ENCODE measurements at places on chromosomes 2 and 18.
A peak's percentile ranks its signal among the peaks of the same experiment; 100 is the strongest.

DNA sequence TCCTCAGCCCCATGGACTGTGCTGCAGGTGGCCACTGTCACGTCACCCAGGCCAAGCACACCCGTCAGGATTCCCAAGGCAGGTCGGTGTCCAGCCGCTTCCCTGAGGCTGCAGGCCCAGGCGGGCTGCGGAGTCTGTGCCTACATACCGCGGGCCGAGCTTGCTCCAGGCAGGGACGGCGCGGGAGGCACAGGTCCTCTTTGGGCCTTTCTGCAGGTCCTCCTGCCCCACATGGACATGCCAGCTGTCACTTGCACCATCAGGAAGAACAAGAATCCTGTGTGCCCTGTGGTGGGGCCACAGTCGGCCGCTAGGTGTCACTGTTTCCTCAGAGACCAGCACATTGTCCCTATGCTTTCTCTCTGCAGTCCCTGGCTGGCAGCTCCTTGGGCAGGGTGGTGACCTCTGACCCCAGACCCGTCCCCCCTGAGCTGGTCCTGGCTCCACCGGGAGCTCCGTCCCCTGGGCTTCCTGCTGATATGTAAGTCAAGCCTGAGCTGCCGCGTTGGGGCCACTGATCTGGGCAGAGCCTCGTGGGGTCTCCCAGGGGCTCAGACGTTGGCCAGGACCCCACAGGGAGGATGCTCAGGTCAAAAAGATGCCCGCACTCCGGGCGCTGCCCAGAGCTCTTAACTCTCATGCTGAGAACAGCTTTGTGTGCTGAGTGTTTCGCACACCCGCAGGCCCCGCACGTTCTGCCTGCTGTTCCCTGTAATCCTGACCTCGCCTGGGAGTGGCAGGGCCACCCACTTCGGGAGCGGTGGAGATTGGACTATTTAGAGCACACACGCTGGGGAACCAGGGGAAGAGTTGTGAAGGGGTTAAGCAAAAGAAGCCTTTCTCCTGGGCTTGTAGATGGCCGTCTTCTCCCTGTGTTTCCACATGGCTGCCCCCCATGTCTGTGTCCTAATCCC is 17.3 kb upstream of the AGXT start:
- peak; percentile 48 for DNase-seq

GRCh38 chr2:194116861-194117260 is 1540.2 kb upstream of the SLC39A10 start:
- no peak for DNase-seq

DNA sequence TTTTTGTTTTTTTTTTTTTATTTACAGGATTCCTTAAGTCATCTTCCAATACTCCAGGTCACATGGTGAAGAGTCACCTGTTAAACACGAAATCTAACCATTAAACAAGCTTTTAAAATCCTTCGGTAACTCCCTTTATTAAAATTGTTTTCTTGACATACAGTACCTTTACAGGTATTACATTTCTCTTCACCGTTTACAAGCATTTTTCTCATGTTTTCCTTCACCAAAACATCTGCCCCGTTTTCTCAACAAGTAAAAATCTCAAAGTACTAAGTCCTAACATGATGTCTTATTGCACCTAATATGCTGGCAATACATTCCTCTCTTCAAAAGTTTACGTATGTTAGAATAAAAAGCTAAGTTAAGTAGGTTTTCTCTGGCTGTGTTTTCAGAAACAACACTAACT is 1.1 kb downstream of the PUM2 start:
- DNase-seq: peak; percentile 19

DNA sequence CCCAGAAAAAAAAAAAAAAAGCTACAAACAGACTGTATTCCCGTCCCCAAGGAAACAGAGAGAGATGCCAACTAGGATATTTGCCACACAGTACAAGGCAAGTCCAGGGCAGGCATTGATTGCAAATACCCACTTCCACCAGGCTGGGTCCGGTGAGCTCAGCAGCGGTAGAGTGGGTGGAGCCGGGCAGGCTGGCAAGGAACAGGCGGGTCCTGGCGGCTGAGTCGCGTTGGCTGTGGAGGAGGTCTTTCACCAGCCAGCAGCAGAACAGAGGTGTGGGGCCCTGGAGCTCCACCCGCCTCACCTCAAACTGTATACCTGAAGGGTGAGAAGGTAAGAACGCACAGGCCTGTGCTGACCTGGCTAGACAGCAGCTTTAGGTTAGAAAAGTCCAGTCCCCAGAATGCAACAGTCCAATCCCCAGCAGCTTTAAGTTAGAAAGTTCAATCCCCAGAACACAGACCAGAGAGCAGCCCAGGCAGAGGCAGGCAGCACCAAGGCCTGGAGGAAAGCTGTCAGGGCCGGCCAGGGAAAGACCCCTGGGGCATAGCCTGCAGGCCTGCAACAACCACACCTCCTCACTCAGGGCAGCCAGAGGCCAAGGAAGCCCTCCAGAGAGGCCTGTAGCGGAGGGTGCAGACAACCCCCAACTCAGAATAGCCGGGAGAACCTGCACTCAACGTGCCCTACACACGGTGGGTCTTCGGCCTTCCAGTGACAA is 21.9 kb upstream of the MTERF4 start:
- peak; percentile 20 for DNase-seq

DNA sequence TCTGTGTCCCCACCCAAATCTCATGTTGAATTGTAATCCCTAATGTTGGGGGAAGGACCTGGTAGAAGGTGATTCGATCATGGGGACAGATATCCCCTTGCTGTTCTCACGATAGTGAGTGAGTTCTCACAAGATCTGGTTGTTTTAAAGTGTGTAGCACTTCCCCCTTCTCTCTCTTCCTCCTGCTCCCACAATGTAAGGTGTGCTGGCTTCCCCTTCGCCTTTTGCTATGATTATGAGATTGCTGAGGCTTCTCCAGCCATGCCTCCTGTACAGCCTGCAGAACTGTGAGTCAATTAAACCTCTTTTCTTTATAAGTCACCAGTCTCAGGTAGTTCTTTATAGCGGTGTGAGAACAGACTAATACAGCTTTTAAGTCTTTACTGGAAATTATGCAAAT is 193.3 kb upstream of the RBBP8 start:
- no peak for DNase-seq

DNA sequence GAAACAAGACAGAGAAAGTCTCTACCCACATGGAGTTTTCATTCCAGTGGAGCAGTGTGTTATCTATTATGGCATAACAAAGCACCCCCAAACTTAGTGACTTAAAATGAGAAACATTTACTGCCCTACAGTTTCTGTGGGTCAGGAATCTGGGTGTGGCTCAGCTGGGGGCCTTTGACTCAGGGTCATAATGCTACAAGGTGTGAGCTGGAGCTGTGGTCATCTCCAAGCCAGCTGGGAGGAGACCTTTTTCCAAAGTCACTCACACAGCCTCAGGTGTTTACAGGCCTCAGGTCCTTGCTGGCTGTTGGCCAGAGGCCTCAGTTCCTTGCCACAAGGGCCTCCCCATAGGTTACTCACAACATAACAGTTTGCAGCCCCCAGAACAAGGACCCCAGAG is 169.2 kb downstream of the ETAA1 start:
- no peak for DNase-seq

DNA sequence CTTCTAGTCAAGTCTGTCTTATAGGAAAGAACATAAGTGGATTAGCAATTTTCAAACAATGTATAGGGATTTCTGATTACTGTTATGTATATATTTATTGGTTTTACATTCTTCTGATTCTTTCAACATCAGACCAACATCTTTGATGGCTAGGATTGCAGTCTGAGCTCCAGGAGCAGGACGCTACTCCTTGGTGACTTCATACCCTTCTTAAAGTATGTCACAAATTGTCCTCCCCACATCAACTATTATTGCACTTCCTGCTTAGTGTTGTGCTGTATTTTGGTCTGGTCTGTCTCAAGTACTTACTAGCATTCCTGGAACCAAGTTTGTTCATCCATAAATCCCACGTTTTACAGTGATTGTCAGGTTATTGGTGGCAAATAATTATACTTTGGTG is 49.0 kb downstream of the MAP2 start:
- no peak for DNase-seq

DNA sequence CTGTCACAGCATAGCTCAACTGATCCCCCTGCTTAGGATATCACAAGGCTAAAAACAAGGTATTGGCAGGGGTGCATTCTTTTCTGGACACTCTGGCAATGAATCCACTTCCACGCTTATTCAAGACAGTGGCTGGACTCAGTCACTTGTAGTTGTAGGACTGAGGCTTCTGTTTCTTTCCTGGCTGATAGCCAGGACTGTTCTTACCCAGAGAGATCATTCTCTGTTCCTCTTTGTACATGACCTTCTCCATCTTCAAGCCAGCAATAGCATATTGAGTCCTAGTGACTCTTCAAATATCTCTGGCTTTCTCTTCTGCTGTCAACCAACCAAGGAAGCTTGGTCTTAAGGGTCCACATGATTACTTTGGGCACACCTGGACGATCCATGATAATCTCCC is 241.3 kb downstream of the RBM43 start:
- no peak for DNase-seq

GRCh38 chr2:434625-435024 is 146.7 kb upstream of the ALKAL2 start:
- DNase-seq: no peak
